Aorta (tissue), 5 donors: ENCODE measurements at places on chromosomes 6 and 20. TPM values are rescaled to one million over a fixed set of nuclear protein-coding genes. Genes with fewer than 3 reads are reported as not detected.

The KIAA0408 gene
- 6.2 TPM for total RNA-seq

The REM1 gene
- total RNA-seq, result 13.6 TPM

The CLIC5 gene
- 3.7 TPM for total RNA-seq

The SLC52A3 gene
- 0.78 TPM for total RNA-seq

GRCh38 chr20:33337531-33338165, 54.6 kb downstream of the BPIFB1 start:
- no peaks in the 10 kb centered on the region for H3K4me1 ChIP-seq
- no peaks in the 10 kb centered on the region for H3K27me3 ChIP-seq
- no peak overlapping the region for H3K27ac ChIP-seq
- H3K36me3 ChIP-seq, result no peaks in the 10 kb centered on the region
- DNase-seq, result peak; percentile 3

DNA sequence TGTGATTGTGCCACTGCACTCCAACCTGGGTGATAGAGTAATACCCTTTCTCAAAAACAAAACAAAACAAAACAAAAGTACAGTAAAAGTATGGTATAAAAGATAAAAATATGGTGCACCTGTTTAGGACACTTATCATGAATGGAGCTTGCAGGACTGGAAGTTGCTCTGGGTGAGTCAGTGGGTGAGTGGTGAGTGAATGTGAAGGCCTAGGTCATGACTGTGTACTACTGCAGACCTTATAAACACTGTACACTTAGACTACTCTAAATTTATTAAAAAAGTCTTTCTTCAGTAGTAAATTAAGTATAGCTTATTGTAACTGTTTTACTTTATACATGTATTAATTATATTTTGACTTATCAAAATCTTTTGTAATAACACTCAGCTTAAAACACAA, 46.0 kb downstream of the ZFP64 start:
- no peak for DNase-seq
- H3K27ac ChIP-seq, result no peak overlapping the region
- H3K36me3 ChIP-seq, result no peaks in the 10 kb centered on the region

DNA sequence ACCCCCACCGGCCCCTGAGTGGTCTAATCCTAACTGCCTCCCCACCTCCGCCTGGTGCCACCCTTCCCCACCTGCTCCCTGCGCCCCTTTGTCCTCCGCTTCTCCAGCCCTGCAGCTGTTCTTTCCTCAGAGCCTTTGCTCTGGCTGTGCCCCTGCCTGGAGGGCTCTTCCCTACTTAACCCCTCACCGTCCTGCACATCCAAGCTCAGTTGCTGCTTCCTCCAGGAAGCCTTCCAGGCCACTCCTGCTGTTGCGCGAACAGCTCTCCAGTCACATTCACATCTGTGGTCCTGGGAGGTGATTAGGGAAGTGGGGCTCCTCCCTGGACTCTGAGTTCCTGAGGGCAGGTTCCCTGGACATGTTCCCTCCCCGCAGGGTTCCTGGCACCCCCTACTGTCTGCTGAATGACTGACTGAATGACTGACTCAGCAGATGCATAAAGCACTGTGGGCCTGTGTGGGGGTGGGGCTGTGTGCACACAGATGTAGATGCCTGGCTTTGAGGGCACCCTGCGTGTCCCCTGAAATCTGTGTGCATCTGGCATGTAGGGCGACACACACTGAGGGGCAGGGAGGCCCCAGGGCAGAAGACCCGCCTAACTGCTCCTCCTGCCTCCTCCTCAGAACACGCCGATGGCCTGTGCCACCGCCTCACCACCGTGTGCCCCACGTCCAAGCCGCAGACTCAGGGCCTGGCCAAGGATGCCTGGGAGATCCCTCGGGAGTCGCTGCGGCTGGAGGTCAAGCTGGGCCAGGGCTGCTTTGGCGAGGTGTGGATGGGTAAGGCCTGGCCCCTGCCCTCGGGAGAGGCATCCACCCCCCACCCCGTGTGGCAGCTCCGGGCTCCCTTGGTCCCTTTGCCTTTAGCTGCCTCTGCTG, 51.4 kb downstream of the SRC start:
- DNase-seq, result peak; percentile 40
- H3K4me3 ChIP-seq, result no peak overlapping the region
- H3K27ac ChIP-seq, result no peak overlapping the region
- H3K27me3 ChIP-seq, result no peaks in the 10 kb centered on the region

- no peak overlapping the region for H3K4me3 ChIP-seq
- peaks cover 9% of the 10 kb centered on the region for H3K36me3 ChIP-seq
- DNase-seq, result no peak
- no peak overlapping the region for H3K27ac ChIP-seq
Measured at GRCh38 chr6:75128878-75129570, 76.8 kb downstream of the COL12A1 start.

- DNase-seq, result no peak
- H3K4me3 ChIP-seq, result no peak overlapping the region
- no peak overlapping the region for H3K27ac ChIP-seq
- no peaks in the 10 kb centered on the region for H3K36me3 ChIP-seq
- no peaks in the 10 kb centered on the region for H3K27me3 ChIP-seq
Measured at GRCh38 chr20:54168961-54169862, 4.6 kb downstream of the CYP24A1 start.

DNA sequence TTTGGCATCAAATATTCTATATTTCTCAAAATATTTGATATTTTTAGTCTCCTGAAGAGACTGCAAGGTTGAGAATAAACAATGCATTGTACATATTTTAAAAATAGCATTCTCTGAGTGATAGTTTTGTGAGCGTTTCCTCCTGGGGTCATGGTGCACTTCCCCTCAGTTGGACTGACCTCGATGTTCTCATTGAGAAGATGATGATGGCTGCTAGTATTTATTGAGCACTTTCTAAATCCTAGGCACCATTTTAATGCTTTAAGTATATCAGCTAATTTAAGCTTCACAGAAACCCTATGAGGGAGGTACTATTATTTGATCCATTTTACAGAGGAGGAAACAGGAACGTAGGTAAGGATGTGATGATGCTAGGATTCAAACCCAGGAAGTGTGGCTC, 18.2 kb downstream of the DSE start:
- no peak overlapping the region for H3K4me3 ChIP-seq
- no peak for DNase-seq
- no peak overlapping the region for H3K27ac ChIP-seq
- H3K27me3 ChIP-seq, result no peaks in the 10 kb centered on the region
- no peaks in the 10 kb centered on the region for H3K36me3 ChIP-seq

- no peak overlapping the region for H3K27ac ChIP-seq
- no peak overlapping the region for H3K4me3 ChIP-seq
- no peaks in the 10 kb centered on the region for H3K36me3 ChIP-seq
Measured at GRCh38 chr6:938916-939315, 246.0 kb upstream of the EXOC2 start.

DNA sequence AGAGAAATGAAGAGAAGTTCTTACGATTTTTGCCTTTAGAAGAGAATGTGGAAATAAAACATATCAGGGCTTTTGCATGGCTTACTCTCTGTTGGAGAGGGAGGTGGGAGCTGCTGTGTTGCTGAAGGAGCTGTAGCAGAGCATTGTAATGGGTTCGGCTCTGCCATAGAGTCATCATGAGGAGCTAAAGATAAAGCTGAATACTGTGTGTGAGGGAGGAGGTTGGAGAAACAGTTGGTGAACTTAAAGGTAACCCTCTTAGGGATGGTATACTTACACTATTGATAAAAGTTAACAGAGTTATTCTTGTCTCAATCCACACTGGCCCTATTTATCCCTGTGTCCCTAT, 34.8 kb downstream of the CTNNBL1 start:
- no peaks in the 10 kb centered on the region for H3K36me3 ChIP-seq
- no peak overlapping the region for H3K4me3 ChIP-seq
- H3K27ac ChIP-seq, result no peak overlapping the region

GRCh38 chr6:137903933-137904821, 37.1 kb downstream of the TNFAIP3 start:
- no peak overlapping the region for H3K27ac ChIP-seq
- no peaks in the 10 kb centered on the region for H3K4me1 ChIP-seq
- H3K4me3 ChIP-seq, result no peak overlapping the region
- DNase-seq, result no peak
- H3K27me3 ChIP-seq, result no peaks in the 10 kb centered on the region
- no peaks in the 10 kb centered on the region for H3K36me3 ChIP-seq

DNA sequence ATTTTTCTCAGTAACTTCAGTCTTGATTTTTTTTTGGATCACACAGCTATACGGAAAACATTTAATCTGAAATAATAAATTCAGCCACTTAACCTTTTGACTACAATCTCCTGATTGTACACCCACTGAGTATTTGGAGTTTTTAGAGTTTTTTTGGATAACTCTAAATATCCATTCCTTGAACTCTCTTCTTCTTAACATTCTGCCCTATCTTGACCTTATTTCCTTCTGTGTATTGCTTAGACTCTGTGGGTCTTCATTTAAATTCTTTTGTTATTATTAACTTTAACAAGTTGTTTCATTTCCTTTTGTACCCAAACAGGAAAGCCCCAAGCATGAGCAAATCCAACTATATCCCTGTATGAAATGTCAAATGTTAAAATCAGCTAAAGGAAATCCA, 170.2 kb upstream of the PTCHD4 start:
- no peaks in the 10 kb centered on the region for H3K36me3 ChIP-seq
- H3K27me3 ChIP-seq, result no peaks in the 10 kb centered on the region
- H3K4me1 ChIP-seq, result no peaks in the 10 kb centered on the region

DNA sequence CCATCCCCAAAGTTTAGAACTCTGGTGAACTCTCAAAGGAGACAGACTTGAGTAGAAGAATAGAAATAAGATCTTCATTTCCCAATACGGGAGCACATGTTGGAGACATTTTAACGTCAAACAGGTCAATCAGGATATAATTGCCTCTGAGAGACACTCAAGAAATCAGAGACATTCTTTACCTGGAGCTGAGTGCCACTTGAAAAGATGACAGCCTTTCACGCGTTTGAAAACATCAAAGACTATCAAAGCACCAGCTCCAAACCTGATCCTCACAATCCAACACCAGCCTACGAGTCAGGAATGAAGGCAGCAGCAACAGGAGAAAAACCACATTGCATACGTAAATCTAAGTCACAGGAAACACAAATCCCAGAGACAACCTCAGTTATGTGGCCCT, 571.5 kb upstream of the CDH4 start:
- H3K27ac ChIP-seq, result no peak overlapping the region
- no peak overlapping the region for H3K4me3 ChIP-seq
- no peak for DNase-seq
- H3K36me3 ChIP-seq, result no peaks in the 10 kb centered on the region
- H3K27me3 ChIP-seq, result no peaks in the 10 kb centered on the region

DNA sequence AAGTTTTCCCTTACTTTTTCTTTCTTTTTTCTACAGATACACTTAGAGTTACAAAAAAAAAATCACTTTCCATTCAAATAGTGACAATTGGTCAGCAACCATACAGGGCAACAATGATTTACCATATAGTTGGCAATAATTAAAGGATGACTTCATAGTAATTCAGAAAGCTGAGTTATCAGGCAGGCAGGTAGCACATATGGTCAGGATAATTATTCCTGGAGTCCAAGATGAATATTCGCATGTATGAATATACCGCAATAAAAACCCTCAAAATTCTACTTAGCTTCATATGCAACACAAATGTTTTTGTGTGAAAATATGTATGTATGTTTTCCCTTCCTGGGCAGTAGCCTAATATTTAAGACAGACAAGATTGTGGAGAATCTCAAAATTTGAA, 34.5 kb downstream of the COL19A1 start:
- no peak for DNase-seq
- no peaks in the 10 kb centered on the region for H3K36me3 ChIP-seq
- H3K27me3 ChIP-seq, result no peaks in the 10 kb centered on the region
- no peaks in the 10 kb centered on the region for H3K4me1 ChIP-seq
- H3K4me3 ChIP-seq, result no peak overlapping the region

DNA sequence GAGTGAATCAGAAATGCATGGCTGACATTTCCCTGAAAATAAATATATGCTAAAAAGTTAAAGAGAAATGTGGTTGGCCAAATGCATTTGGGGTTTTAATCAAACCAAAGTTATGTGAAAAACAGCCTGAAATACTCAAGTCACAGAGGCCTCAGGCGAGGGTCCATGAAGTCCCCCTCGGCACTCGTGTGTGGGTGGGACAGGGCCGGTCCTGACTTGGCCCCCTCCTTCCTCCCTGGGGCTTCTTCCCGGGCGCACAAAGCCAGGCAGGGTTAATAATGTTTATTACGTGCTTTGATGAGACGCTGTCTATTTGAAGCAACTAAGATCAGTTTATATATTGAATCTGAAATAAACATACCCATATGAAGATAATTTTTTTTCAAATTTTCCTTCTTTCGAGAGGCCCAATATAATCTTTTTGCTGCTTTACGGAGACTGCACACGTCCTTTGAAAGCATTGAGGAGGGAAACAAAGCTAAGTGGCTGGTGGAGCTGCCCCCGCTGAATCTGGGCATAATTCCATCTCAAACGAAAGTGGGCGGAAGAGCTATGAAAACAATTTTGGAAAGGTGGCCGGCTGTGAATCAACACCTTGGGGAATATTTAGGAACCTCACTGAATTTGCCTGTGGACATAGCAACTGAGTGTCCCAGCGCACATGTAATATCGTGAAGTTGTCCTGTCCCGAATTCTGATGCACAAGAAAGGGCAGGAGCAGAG, 55.8 kb upstream of the SMOC2 start:
- DNase-seq, result no peak
- peak overlapping the region; percentile 9 for H3K27ac ChIP-seq
- H3K4me1 ChIP-seq, result peaks cover 4% of the 10 kb centered on the region
- no peaks in the 10 kb centered on the region for H3K36me3 ChIP-seq

- no peak overlapping the region for H3K27ac ChIP-seq
- no peaks in the 10 kb centered on the region for H3K27me3 ChIP-seq
- no peak for DNase-seq
- H3K4me1 ChIP-seq, result no peaks in the 10 kb centered on the region
- no peaks in the 10 kb centered on the region for H3K36me3 ChIP-seq
Measured at GRCh38 chr20:54122681-54123586, 50.9 kb downstream of the CYP24A1 start.

DNA sequence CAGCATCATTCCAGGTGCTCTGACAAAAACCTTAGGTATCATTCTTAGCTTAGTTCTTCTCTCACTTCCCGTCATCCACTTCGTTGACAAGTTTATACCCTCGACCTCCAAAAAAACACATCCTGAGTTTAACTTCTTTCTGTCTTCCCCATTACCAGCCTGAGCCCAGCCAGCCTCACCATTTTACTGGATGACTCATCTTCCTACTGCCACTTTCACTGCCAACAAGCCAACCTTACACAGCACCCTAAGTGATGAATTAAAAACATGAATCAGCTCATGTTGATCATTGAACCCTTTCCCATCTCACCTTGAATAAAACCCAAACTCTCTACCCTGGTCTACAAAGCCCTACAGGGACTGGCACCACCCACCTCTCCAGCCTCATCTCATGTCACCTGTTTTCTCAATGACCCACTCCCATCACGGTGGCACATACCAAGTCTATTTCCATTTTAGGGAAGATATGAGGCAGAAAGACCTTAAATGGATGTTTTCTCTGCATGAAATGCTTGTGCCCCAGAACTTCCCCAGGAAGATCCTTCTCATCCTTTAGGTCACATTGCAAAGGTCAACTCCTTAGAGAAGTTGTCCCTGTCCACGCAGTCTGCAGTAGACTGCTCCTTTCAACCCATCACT, 9.9 kb upstream of the UST start:
- no peaks in the 10 kb centered on the region for H3K36me3 ChIP-seq
- no peaks in the 10 kb centered on the region for H3K4me1 ChIP-seq
- DNase-seq, result no peak
- H3K4me3 ChIP-seq, result no peak overlapping the region
- no peak overlapping the region for H3K27ac ChIP-seq
- no peaks in the 10 kb centered on the region for H3K27me3 ChIP-seq

- no peaks in the 10 kb centered on the region for H3K27me3 ChIP-seq
- H3K36me3 ChIP-seq, result no peaks in the 10 kb centered on the region
- no peak overlapping the region for H3K27ac ChIP-seq
- no peaks in the 10 kb centered on the region for H3K4me1 ChIP-seq
- DNase-seq, result no peak
- no peak overlapping the region for H3K4me3 ChIP-seq
Measured at GRCh38 chr6:84447651-84448050, 220.2 kb upstream of the CEP162 start.

GRCh38 chr6:38974389-38975151, 74.0 kb upstream of the GLP1R start:
- H3K4me1 ChIP-seq, result no peaks in the 10 kb centered on the region
- no peak overlapping the region for H3K4me3 ChIP-seq
- H3K27me3 ChIP-seq, result no peaks in the 10 kb centered on the region
- no peak for DNase-seq
